Panc1 (cell line): ENCODE measurements at places on chromosomes 7 and 10.

- DNase-seq, result no peak
Observed at GRCh38 chr7:15462721-15463389, 99.0 kb downstream of the AGMO start.

DNA sequence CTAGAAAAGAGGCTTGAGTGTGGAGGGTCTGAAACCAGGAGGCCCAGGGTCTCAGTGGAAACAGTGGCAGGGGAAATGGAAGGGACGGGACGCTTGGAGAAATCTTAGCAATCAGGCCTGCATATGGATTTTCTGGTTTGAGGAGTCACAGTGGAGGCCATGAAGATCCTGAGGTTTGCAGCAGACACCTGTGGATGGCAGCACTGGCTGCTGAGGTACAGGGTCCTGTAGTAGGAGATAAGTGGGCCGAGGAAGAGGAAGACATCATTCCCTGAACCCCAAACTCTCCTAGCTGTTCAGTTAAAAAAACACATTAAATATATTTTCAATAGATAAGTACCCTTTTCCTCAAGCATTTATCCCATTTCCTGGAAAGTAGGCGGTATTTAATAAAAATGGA lies 208.8 kb upstream of the IGFBP3 start:
- no peak for DNase-seq

GRCh38 chr7:38978491-38978890 lies 782 bp downstream of the POU6F2 start:
- no peak for DNase-seq

GRCh38 chr10:127234306-127234800 lies 38.0 kb upstream of the INSYN2A start:
- no peak for DNase-seq

- no peak for DNase-seq
Observed at GRCh38 chr10:103772096-103772845, 83.1 kb downstream of the SH3PXD2A start.

DNA sequence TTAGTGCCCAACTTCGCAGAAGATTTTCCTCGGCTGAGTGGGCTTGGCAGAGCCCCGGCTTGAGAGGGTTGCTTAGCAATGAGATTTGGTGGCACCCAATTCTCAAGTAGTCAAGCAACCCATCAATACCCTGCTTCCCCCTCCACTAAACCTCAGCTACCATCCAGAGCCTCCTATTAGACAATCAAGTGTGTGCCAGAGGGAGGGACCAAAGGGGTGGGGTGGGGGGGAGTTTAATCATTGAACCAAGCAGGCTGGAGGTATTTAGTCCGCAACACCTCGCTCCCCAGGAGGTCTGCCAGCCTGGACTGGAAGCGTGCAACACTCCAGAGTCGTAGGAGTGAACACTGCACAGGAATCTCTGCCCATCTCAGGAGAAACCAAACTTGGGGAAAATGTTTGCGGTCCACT lies at the start of gene HKDC1:
TSS of gene HKDC1 (plus strand) at position 292 of the 411 bp plus-strand sequence. CDS start at position 396, 104 bp downstream.
- DNase-seq, result no peak

DNA sequence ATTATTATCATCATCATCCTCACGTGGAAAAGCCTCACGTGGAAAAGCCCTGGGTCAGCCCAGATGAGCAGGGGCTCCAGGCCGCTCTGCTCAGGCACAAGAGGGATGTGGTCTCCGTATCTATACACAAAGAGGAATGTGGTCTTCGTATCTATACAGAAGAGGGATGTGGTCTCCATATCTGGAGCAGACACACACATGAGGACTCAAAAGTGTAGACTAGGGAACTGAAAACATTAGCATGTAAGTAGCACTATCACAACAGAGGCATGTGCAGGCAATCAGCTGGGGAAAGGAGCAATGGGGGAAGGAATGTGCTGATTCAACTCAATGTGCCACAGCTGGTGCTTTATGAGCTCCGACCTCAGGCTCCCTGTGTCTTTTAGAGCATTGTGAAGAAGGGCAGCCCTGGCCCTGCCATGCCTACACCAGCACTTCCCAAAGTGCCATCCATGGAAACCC lies 86.5 kb downstream of the PLXNA4 start:
- DNase-seq, result no peak

GRCh38 chr10:80730522-80730921 lies 192.8 kb downstream of the SH2D4B start:
- no peak for DNase-seq

DNA sequence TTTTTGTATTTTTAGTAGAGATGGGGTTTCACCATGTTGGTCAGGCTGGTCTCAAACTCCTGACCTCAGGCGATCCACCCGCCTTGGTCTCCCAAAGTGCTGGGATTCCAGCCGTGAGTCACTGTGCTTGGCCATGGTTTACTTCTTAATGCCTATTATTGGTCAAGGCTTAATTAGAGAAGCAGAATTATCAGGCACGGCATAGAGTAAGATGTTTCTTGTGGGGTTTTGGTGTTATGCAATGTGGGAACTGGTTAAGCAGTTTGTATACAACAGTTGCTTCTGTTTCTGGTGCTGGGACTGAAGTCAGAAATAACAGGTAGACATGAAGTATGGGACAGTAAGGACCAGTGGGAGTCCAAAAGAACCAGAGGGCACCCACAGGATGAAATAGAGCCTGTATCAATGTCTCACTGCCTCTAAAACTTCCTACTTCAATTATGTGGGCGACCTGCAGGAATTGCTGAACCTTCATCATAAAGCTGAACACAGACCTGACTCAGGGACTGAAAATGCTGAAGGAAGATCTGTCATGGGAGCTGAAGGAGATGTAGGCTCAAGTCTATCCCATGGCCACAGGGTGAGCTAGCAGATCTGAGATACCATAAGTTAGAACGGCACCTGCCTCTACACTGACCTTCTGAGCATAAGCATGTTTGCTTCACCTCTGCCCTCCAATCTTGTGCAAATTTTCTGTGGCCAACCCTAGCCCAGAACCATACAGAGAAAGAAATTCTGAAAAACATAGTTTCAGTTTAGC lies 38.3 kb upstream of the VCL start:
- DNase-seq, result no peak

DNA sequence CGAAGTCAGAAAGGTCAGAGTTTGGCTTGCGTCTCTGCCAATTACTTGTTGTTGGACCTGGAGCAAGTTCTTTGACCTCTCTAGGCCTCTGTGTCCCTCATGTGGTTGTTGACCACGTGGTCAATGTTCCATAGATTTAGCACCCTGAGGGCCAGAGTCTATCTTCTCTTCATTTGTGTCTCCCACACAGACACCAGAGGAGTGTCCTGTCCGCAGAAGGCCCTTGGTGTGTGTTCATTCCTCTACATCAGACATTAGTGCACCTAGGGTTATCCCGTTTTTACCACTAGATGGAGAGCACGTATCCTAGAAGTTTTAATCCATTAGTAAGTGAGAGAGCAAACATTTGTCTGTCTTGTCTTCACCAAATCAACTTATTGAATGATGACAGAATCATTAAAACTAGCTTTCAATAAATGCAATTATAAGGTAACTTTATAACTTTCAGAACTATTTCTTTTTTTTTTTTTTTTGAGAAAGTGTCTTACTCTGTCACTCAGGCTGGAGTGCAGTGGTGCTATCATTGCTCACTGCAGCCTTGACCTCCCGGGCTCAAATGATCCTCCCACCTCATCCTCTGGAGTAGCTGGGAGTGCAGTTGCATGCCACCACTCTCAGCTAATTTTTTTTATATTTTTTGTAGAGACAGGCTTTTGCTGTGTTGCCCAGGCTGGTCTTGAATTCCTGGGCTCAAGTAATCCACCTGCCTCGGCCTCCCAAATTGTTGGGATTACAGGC lies 122.5 kb upstream of the ANKRD1 start:
- no peak for DNase-seq

DNA sequence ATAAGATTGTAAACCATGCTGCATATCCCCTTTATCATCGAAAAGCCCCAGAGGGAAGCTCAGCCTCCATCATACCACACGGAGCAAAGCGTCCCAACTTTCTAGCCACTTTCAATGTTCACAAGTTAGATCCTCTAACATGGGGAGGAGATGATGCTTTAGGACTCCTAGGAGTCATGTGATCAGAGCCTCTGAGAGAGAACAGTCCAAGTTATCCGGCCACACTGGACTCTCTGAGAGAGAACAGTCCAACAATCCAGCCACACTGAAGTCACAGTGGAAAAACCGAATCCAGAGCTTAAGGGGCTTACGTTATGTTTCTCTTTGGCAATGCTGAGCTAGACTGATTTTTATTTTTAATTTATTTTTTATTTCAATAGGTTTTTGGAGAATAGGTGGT lies 72.5 kb downstream of the MALSU1 start:
- no peak for DNase-seq

DNA sequence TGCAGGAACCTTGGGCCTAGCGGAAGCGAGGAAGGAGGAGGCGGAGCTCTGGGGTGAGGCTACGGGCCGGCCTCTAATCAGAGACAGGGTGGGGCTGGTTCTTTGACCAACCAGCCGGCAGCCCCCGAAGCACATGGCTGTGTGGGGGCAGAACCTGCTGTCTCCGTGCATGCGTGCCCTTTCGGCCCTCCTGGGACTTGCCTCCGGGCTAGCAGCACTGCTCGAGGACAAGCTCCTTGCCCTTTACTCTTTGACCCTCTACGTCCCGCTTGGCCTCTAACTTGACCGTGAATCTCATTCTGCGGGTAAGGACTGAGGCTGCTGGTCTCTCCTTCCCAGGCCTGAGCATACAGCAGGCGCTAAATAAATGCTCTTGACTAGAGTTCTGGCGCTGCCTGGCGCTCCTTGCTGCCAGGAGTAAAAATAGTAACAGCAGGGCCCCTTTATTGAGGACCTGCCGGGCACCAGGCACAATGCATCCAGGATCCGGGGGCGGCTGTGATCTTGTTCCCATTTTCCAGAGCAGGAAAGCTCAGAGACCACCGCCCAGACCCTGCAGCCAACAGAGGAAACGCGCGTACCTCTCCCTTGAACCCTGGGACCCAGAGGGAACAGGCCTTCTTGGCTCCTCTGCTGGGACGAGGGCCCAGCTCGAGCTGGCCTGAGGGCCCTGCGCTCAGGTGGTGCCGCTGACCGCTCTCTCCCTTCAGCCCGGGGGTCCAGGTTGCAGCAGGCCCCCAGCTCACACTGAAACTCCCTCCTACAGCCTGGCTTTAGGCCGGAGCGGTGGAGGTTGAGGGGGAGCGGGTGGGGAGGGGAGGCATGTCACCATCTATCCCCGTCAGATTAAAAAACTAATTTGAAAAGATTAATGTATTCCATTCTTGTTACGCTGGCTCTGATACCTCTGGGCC lies 2.7 kb upstream of the COMTD1 start:
- no peak for DNase-seq

DNA sequence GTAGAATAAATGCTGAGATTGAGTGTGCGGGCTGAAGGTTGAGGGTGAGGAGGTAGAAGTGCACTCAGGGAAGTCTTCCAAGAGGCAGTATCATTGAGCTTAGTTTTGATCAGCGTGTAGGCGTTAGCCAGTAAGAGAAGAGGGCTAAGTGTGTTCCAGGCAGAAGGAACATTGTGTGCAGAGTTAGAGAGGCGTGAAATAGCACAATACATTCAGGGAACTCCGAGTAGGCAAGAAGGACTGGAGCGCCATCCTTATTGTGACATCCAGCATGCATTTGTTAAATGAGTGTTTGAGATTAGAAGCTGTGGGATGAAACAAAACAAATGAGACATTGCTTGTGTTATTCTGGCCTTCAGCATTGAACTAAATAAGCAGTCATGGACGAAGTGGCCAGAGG lies 140.9 kb upstream of the MKLN1 start:
- no peak for DNase-seq

- no peak for DNase-seq
Observed at GRCh38 chr7:114468844-114469243, 54.2 kb downstream of the FOXP2 start.

- no peak for DNase-seq
Observed at GRCh38 chr7:128940494-128941322, 3.0 kb downstream of the IRF5 start.

DNA sequence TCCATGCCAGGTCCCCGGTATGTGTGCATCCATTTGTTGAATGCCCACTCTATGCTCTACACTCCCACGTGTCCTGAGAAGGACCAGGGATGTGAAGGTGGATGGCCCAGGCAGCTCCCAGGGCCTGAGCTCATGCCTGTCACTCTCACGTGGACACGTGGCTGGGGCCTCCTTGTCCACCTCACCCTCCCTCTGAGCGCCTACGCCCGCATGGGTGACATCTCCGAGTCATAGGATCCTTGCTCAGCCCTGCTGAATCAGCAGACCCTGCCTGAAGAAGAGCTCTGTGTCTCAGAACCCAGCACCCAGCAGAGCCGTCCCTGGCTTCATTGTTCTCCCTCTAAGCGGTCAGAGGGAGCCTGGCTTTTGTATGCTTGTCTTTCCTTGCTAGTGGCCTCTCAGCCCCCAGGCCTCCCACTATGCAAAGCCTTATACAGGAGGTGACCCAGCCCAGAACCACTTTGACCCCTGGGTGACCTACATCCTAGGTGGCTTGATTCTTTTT lies 107.9 kb upstream of the PPIF start:
- no peak for DNase-seq

GRCh38 chr7:36956814-36957213 lies 232.5 kb upstream of the AOAH start:
- no peak for DNase-seq

DNA sequence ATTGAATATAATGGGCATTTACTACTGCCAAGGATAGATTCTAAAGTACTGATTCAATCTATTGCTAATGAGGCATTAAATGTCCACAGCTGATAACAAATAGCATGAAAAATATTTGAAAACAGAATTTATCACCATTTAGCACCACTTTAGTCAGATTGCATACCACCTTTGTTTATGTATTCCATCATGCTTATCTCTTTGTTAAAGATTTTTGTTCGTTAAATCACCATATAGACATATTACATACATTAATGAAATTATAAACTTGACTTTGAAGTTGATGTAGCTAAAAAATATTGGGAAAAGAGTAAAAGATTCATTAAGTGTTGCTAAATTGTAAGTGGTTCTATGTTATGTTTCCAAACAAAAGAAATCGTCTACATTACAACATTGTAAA lies 252.8 kb upstream of the LRRTM3 start:
- DNase-seq, result no peak

- DNase-seq, result no peak
Observed at GRCh38 chr7:30142710-30143109, 7.9 kb downstream of the MTURN start.

DNA sequence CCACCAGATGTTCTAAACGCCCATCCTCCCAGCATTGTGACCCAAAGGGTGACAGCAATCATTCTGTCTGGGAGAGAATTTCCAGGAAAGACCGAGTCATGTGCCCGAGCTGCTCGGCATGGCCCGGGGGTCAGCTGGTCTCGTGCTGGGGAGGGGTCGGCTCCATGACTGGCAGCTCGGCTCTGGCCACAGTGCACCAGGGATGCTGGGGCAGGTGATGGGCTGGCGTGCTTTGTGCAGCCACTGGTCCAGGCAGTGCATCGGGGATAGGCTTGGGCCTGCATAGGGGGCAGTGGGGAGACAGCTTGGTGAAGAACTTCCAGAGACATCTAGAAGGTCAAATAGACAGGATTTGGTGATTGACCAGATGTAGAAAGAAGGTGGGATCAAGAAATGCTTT lies 39.2 kb upstream of the PSMG3 start:
- DNase-seq, result no peak

- no peak for DNase-seq
Observed at GRCh38 chr10:126417220-126417825, 29.0 kb upstream of the ADAM12 start.

DNA sequence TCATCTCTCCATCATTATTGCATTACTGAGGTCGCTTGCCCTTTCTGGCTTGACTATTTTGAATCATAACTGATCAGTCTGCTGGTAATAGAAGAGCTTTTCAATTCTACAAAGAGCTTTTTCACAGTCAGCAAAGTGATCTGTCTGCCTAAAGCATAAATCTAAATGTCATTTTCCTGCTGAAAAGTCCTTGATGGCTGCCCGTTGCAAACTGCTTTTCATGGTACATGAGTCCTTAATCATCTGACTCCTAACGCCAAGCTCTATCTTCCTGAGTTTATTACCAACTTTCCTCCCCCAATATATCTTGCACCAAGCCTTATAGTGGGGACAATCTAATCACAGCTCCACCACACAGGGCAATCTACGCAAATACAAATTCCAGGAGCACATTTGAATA lies 39.8 kb downstream of the THSD7A start:
- no peak for DNase-seq
